ENCODE measurements at places on chromosomes 1 and 21. TPM values are rescaled to one million over a fixed set of nuclear protein-coding genes. Genes with fewer than 3 reads are reported as not detected.

- peaks cover 10% of the 10 kb centered on the region for H3K36me3 ChIP-seq
- no peaks in the 10 kb centered on the region for H3K4me1 ChIP-seq
- H3K27me3 ChIP-seq: no peaks in the 10 kb centered on the region
- H3K4me3 ChIP-seq: no peak overlapping the region
Observed at GRCh38 chr1:113768916-113769600, 9.8 kb upstream of the PHTF1 start.

DNA sequence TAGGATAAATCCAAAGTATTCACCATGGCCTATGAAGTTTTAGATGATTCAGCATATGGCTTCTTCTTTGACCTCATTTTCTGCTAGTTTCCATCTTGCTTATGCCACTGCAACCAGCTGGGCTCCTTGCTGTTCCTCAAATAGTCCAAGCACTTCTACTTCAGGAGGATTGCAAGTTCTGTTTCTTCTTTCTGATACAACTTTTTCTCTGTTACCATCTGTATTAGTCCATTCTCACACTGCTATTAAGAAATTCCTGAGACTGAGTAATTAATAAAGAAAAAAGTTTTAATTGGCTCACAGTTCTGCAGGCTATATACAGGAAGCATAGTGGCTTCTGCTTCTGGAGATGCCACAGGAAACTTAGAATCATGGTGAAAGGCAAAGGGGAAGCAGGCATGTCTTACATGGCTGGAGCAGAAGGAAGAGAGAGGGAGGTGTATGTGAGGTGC is 20.3 kb downstream of the PTGS2 start:
- H3K27me3 ChIP-seq: no peaks in the 10 kb centered on the region
- H3K27ac ChIP-seq: no peak overlapping the region
- no peaks in the 10 kb centered on the region for H3K4me1 ChIP-seq
- H3K36me3 ChIP-seq: no peaks in the 10 kb centered on the region
- H3K4me3 ChIP-seq: no peak overlapping the region
- no peak for DNase-seq

- no peaks in the 10 kb centered on the region for H3K27me3 ChIP-seq
- no peak overlapping the region for H3K4me3 ChIP-seq
- H3K4me1 ChIP-seq: no peaks in the 10 kb centered on the region
- DNase-seq: no peak
- no peaks in the 10 kb centered on the region for H3K36me3 ChIP-seq
Observed at GRCh38 chr1:17653728-17654351, 101.3 kb upstream of the ACTL8 start.

DNA sequence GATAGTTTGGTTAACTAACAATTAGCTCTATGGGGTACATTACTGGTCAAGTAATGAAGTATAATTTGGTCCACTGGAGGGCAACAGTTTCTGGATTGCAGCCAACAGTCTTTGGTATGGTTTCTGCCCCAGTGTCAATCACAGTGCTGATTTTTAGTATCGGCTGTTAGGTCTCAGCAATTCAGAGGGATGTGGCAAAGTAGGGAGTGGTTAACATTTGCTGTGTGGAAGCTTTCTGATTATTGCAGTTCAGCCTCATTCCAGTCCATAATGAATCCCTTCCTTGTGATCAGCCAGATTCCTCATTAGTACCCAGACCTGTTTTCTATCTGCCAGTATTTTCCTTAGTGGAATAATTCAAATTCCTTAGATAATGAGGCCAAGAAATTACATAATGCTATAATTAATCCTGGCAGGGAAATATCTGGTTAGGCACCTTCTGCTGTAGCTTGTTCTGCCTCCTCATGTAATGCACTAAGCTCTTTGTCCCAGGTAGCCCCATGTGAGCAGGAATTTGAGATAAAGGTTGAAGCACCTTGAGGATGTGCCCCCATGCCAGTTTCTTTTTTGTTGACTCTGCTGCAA is 14.0 kb downstream of the F3 start:
- H3K27me3 ChIP-seq: no peaks in the 10 kb centered on the region
- peaks cover 35% of the 10 kb centered on the region for H3K36me3 ChIP-seq
- no peak overlapping the region for H3K4me3 ChIP-seq
- peak; percentile 99 for DNase-seq
- peaks cover 60% of the 10 kb centered on the region for H3K4me1 ChIP-seq
- H3K27ac ChIP-seq: peak overlapping the region; percentile 71

Gene ADCY10
- 0.28 TPM for total RNA-seq

GRCh38 chr1:53716150-53716549 is 22.8 kb downstream of the GLIS1 start:
- no peak overlapping the region for H3K4me3 ChIP-seq
- H3K27ac ChIP-seq: no peak overlapping the region
- no peaks in the 10 kb centered on the region for H3K4me1 ChIP-seq
- no peaks in the 10 kb centered on the region for H3K36me3 ChIP-seq
- DNase-seq: no peak

DNA sequence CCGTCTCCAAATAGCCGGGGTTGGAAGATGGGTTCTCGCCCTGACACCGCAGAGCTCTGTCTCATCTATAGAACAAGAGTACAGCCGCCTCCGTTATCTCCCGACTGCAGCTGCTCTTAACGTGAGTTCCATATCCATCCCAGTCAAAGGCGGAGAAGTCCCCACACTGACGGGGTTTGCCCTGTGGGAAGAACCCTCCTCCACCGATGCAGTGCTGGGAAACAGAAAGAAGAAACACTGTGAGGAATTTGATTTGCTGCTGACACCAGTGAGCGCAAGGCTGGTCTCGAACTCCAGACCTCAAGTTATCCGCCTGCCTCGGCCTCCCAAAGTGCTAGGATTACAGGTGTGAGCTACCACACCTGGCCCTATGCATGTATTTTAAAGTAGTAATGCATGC is 9.5 kb downstream of the ITLN2 start:
- H3K36me3 ChIP-seq: no peaks in the 10 kb centered on the region
- no peaks in the 10 kb centered on the region for H3K4me1 ChIP-seq
- peaks cover 24% of the 10 kb centered on the region for H3K27me3 ChIP-seq
- H3K4me3 ChIP-seq: no peak overlapping the region
- DNase-seq: no peak
- H3K27ac ChIP-seq: no peak overlapping the region

Gene IQCC
- 4.9 TPM for total RNA-seq

GRCh38 chr1:228272831-228273571 is 65.2 kb downstream of the OBSCN start:
- no peak for DNase-seq
- no peak overlapping the region for H3K4me3 ChIP-seq
- no peak overlapping the region for H3K27ac ChIP-seq
- no peaks in the 10 kb centered on the region for H3K27me3 ChIP-seq

DNA sequence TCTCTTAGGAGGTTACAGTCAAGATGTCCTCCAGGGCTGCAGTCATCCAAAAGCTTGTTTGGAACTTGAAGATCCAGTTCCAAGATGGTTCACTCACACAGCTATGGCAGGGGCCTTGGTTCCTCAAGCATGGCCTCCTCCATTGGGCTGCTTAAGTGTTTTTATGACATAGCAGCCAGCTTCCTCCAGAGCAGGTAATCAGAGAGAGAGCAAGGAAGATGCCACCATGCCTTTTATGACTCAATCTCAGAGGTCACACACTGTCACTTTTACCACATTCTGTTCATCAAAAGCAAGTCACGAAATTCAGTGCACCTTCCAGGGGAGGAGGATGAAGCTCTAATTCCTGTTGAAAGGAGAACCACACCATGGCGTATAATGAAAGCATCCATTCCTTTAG is 17.1 kb downstream of the ELAPOR1 start:
- no peak overlapping the region for H3K27ac ChIP-seq
- no peaks in the 10 kb centered on the region for H3K4me1 ChIP-seq
- no peak overlapping the region for H3K4me3 ChIP-seq

DNA sequence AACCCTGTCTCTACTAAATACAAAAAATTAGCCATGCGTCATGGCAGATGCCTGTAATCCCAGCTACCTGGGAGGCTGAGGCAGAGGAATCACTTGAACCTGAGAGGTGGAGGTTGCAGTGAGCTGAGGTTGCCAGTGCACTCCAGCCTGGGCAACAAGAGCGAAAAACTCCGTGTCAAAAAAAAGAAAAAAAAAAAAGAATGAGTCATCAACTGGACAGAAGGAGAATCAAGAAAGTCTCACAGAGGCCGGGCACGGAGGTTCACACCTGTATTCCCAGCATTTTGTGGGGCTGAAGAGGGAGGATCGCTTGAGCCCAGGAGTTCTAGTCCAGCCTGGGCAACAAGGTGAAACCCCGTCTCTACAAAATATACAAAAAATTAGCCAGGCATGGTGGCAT is 45.5 kb upstream of the CDC42BPA start:
- peaks cover 2% of the 10 kb centered on the region for H3K4me1 ChIP-seq
- H3K27ac ChIP-seq: no peak overlapping the region
- DNase-seq: no peak
- no peaks in the 10 kb centered on the region for H3K36me3 ChIP-seq
- H3K27me3 ChIP-seq: no peaks in the 10 kb centered on the region

DNA sequence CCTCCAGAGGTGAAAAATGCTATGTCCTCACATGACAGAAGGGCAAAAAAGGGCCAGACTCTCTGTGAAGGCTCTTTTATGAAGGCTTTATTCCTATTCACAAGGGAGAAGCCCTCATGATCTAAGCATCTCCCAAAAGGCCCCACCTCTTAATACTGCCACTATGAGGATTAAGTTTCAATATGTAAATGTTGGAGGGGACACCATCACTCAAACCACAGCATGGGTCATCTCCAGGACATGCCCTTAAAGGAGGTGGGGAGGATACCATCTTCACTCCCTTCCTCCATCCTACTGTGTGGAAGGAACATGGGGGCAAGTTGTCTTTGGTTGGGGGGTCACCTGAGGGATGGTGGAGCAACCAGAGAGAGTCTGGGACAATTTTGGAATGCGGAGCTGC is 170.1 kb downstream of the TRIM33 start:
- no peaks in the 10 kb centered on the region for H3K27me3 ChIP-seq
- no peaks in the 10 kb centered on the region for H3K36me3 ChIP-seq
- H3K27ac ChIP-seq: no peak overlapping the region

GRCh38 chr1:230639714-230640209 is 2.5 kb upstream of the COG2 start:
- DNase-seq: no peak
- no peaks in the 10 kb centered on the region for H3K36me3 ChIP-seq
- H3K4me3 ChIP-seq: no peak overlapping the region
- H3K27me3 ChIP-seq: peaks cover 55% of the 10 kb centered on the region
- H3K27ac ChIP-seq: no peak overlapping the region
- peaks cover 18% of the 10 kb centered on the region for H3K4me1 ChIP-seq

DNA sequence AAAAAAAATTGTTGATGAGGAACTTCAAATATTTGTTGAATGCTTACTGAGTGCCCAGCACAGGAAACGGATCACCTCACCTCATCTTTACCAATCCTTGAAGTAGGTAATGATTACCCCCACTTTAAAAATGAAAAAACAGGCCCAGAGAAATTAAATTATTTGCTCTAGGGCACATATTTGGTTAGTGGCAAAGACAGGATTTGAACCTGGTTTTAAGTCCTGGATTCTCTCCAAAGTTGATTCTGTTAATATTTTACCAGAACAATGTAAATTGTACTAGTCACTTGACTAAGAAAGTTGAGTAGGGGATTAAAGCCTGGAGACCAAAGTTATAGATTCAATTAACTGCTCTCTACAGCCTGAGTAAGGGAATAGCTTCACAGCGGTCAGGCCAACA is 97.9 kb downstream of the GIPC2 start:
- no peak overlapping the region for H3K4me3 ChIP-seq
- no peak overlapping the region for H3K27ac ChIP-seq
- no peaks in the 10 kb centered on the region for H3K4me1 ChIP-seq
- no peaks in the 10 kb centered on the region for H3K36me3 ChIP-seq
- DNase-seq: no peak

DNA sequence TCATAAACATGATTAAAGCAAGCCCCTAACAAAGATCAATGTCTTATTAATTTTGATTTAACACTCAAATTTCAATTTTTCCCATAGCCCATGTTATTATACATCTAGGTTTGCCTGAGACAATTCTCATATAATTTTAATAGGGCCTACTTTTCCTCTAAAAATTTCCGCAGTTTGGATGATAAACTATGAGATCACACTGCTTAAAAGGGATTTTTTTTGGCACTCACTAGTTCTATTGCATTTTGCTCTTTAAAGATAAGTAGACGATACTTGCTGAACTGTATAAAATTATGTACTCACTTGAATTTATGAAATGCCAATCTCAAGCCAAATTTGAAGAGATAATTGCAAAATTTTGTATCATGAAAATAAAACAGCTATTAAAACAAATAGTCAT is 480.4 kb upstream of the ZRANB2 start:
- H3K4me1 ChIP-seq: no peaks in the 10 kb centered on the region
- no peak overlapping the region for H3K4me3 ChIP-seq
- no peak overlapping the region for H3K27ac ChIP-seq
- no peaks in the 10 kb centered on the region for H3K27me3 ChIP-seq
- no peaks in the 10 kb centered on the region for H3K36me3 ChIP-seq

Gene C4BPA
- not detected for total RNA-seq

DNA sequence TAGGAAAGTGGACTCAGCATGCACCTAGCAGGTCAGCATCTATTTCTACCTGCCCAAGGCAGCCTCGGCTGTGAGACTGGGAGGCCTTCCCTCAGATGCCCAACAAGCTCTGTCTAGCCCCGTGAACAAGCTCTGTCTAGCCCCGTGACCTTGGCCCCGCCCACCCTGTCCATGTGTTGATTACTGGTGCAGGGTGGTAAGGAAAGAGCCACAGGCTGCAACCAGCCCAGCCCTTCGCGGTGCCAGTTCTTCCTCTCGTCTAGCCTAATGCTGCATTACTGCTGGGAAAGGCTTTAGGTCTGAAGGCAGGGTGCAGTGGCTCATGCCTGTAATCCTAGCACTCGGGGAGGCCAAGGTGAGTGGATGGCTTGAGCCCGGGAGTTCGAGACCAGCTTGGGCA is 2.2 kb downstream of the GPR153 start:
- DNase-seq: no peak
- no peak overlapping the region for H3K27ac ChIP-seq
- no peak overlapping the region for H3K4me3 ChIP-seq
